ENCODE measurements at places on chromosomes 1 and 21. TPM values are rescaled to one million over a fixed set of nuclear protein-coding genes. Genes with fewer than 3 reads are reported as not detected.

DNA sequence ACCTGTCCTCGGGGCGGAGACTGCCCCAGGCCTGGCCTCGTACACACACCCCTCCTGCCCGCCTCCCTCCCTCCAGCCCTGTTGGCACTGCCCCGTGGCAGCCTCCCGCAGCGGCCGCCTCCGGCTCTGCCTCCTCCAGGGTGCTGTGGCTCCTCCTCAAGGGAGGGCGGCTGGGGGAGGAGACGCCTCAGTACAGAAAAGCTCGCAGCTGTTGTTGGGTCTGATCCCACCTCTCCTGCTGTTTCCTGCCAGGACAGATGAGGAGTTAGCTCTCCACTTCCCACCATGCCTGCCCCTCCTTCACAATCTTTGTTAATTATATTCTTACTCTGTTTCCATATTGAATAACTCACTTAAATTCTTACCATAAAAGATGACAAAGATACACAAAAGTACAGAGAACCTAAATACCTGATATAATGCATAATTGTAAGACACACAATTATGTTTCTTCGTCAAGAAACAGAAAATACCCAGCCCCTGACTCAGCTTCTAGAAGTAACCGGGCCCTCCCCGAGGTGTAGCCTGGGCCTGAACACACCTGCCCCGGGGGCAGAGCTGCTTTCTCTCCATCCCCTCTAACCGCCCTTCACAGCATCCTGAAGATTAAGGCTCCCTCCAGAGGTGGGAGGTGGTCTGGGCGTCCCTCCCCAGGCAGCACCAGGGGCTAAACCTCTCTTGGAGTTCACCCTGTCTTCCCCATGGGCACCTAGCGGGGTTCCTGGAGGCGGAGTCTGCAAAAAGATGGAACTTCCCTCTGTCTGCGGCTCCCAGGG lies 30.6 kb upstream of the COL6A1 start:
- no peak for DNase-seq

GRCh38 chr1:205229399-205229871 lies 1.7 kb downstream of the TMCC2 start:
- DNase-seq = peak; percentile 72

DNA sequence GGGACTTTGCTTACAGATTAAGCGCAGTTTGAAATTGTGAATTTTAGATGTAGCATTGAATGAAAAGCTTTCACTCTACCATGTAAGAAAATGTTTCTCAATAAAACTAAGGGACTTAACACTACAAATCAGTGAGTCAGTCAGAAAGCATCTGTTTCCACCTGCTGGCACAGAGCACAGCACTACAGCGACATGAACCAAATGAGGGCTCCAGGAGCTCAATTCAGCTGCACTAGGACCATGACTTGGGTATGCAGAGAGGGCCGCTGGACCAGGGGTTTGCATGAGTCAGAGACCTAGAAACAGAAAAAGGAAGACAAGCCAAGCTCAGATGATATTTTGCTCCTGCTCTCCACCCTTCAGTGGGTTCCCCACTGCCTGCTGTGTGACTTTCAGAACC lies 5.2 kb downstream of the SUSD4 start:
- DNase-seq = no peak

DNA sequence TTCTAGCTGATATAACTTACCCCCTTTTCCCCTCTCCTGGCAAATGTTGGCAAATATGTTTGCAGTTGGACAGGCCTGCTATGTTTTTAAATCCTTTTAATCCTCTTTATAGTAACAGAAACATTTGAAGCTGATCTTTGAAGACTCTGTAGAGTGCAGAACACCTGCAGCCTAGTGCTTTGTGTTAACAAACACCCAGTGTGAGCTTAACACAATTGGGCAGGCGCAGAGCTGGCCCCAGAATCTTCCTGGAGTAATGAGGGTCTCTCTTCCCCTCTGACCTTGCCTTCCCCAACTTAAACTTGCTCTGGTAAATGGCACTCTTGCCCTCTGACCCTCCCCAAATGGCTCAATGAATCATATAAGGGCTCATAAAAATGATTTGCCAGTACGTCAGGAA lies 247.9 kb upstream of the LYPLAL1 start:
- DNase-seq = no peak

GRCh38 chr1:182163821-182164223 lies 102.3 kb upstream of the ZNF648 start:
- no peak for DNase-seq

DNA sequence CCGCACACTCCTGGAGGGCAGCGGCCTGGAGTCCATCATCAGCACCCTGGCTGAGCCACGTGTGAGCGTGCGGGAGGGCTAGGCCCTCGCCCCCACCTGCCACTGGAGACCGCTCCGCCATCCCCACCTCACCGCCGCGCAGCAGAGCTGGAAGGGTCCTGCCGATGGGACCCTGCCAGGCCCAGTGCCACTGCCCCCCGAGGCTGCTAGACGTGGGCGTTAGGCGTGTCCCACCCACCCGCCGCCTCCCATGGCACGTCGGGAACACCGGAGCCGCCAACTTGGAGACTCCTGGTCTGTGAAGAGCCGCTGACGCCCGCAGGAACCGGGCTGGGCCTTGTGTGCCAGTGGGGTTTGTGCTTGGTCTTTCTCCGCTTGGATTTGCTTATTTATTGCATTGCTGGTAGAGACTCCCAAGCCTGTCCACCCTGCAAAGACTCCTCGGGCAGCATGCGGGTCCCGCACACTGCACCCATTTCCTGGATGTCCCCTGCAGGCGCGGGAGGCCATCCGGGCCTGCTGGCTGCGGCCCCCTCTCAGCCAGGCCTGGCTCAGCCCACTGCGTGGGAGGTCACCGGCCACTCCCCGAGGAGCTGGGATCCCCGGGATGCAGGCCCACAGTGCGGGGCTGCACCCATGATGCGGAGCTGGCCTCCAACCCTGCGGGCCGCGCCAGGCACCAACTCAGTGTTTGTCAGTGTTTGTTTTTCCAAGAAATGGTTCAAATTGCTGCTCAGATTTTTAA lies 6.0 kb downstream of the LY9 start:
- DNase-seq = no peak

GRCh38 chr21:44443891-44444285 lies 11.4 kb upstream of the LRRC3 start:
- DNase-seq = no peak

GRCh38 chr1:232877365-232878028 lies 72.3 kb downstream of the MAP10 start:
- no peak for DNase-seq

GRCh38 chr1:22311461-22311860 lies 140.2 kb upstream of the ZBTB40 start:
- DNase-seq = no peak

SYTL1 gene
- not detected for total RNA-seq

DNA sequence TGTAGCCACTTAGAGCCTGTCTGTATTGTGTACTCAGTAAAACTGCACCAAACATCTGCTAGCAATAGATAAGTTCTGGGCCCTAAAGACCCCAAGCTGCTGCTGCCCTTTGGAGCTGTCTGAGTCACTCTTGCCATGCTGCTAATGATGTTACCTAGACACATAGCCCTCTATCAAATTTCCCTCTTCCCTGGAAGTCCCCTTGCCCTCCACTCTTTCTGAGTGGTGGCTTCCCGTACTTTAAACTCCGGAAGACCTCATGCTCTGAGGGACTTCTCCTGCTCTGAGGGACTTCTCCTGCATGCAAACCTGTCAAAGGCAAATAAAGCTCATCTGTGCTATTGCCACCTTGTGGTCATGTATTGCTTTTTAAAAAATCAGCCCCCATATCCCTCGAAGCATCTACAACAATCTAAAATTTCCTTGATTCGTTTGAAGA lies 34.0 kb downstream of the FH start:
- no peak for DNase-seq

DNA sequence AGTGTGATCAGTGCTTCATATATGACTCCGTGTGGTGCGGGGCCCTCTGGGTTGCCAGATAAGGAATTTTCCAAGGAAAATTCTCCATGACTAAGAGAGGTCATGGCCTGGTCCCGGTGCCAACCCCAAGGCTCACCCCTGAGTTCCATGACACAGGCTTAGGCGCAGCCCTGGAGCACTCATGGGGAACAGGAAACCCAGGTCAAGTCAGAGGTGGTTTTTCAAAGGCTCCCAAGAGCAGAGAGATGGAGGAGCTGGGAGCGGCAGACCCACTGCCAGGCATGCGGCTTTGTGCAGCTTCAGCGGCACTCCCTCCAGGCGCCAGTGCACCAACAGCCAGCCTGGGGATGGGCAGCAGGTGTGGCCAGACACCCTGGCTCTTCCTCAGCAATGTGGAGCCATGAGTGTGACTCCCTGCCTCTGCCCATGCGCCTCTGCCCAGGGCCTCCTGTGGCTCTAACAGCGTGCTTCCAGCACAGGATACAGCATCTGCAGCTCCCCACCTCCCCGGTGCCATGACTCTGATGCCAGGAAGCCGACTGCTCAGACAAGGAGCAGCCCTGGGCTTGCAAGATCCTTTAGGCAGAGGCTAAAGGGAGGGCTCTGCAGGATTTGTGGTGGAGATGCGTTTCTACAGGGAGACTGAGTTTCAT lies 47.3 kb downstream of the GPR161 start:
- DNase-seq = no peak

- DNase-seq = peak; percentile 82
Observed at GRCh38 chr1:205284420-205285144, 37.0 kb downstream of the NUAK2 start.

CBR3 gene
- 1.6 TPM for total RNA-seq

INAVA gene
- 0.82 TPM for total RNA-seq

GRCh38 chr1:180215856-180216625 lies 14.0 kb upstream of the LHX4 start:
- no peak for DNase-seq

DNA sequence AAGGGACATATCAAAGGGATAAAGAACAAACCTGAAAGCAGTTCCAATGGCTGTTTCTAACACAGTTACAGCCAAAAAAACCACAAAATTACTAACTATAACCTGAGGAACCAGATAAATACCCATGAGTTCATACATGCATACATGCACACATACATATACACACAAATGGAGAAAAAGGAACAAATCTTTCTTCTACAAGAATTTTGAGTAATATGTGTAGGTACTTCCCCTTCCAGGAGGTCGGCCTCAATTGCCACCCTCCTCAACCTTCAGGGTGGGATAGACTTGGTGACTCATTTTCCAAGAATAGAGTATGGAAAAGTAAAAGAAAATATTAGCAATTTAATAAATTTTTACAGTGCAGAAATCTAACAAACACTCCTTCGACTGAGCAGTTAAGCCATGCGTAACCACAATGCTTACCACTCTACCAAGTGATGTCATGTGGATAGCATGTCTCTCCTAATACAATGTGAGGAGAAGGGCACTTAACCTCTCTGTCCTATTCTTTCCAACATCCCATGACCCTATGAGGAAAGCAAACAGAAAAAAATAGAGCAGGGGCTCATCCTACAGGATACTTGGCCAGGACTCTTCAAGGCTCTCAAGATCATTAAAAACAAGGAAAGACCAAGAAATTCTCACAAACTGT lies 243.0 kb upstream of the RUNX1 start:
- DNase-seq = no peak

DNA sequence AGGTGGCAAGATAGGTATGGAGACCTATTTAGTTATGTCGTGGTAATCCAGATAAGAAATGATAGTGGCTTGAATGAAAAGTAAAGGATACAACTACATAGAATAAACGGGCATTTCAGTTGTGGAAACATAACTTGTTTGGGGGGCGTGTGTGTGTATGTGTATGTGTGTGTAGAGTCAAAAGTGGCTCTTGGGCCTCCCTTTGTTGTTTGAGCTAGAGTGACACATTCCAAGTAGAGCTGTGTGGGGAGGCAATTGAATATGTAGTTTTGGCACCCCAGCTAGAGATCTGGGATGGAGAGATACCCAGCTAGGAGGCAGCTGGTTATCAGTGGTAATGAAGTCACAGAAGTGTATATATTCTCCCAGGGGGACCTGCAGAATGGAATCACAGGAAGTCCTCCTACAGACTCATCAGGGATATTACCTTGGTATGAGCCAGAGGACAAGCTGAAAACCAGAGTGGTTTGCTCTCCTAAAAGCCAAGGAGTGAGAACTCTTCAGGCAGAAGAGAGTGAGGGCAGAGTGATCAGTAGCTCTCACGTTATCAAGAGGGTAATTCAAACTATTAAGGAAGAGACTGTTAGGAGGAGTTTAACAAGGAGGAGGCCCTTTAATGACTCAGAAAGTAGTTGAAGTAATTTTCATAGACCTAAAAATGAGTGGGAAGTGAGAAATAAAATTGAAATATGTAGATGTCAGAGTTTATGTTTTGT lies 5.1 kb downstream of the CR1L start:
- DNase-seq = no peak

- no peak for DNase-seq
Observed at GRCh38 chr1:241590719-241591118, 49.5 kb downstream of the CHML start.

- DNase-seq = no peak
Observed at GRCh38 chr1:150987924-150988323, 5.8 kb downstream of the ANXA9 start.

CYP4X1 gene
- 18.3 TPM for total RNA-seq
